ENCODE measurements at places on chromosomes 7 and 10.
A peak's percentile ranks its signal among the peaks of the same experiment; 100 is the strongest.

DNA sequence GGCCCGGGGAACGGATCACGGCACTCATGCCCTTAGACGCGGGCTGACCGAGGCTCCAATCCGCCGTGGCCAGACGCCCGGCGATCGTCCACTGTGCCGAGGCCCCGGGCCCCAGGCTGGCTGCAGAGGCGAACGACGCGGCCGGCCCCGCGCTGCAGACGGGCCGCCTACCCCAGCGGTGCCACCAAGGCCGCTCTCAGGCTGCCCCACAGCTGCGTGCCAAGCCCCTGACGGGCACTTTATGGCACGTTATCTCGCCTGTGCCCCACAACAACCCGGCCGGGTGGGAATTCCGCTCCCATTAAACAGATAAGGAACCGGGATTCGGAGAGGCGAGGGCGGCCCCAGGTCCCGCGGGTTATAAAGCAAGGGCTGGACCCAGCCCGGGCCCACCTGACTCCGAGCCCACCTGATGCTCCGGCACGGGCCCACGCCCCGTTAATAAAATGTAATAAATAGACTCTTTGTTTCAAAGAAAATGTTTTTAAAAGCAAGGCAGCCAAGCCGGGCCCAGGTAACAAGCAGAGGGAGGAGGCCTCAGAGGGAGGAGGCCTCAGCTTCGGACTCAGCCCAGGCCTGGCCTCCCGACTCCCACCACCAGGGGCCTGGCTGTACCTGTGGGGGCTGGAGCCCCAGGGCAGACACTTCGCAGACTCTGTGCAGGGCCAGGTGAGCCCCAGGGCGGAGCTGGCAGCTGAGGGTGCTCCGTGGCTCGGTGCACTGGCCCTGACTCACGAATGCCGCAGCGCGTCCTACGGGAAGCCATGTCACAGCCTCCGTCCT lies 79.7 kb downstream of the FOXL3 start:
- no peak for DNase-seq

GRCh38 chr10:131822692-131823245 lies 78.0 kb upstream of the PPP2R2D start:
- no peak for DNase-seq

GRCh38 chr7:101575721-101576120 lies 53.4 kb downstream of the MYL10 start:
- DNase-seq, result no peak

DNA sequence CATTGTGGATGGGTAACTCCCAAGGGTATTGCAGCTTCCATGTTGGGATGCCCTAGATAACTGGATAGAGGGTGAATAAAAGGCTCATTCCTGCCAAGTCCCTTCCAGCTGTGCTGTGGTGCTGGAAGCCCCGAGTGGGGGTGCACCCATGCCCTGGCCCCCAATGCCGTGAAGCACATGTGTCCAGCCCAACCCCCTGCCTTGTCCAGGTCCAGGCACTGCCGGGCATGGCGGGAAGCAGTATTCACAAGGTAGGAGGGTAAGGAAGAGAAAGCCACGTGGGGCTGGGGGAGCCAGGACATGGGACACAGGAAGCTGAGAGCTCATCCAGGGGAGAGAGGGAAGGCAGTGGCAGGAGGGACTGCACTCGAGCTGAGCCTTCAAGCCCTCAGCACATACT lies 148.2 kb upstream of the CDCA7L start:
- no peak for DNase-seq

DNA sequence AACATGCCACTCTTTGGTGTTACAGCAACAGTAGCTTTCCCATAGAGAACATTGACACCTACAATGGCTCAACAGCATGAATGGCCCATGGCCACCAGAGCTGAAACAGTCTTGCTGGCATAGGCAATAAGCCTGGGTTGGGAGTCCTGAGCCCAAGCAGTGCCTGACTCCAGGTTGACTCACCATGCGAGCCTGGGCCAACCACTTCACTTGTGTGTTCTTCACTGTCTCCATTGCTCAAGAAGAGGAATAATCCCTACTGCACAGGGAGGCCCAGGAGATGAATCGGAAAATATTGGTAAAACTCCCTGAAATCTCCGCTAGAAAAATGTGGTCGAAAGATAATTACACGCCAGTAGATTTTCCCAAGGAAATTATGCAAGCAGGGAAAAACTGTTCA lies 89.2 kb upstream of the INHBA start:
- no peak for DNase-seq

DNA sequence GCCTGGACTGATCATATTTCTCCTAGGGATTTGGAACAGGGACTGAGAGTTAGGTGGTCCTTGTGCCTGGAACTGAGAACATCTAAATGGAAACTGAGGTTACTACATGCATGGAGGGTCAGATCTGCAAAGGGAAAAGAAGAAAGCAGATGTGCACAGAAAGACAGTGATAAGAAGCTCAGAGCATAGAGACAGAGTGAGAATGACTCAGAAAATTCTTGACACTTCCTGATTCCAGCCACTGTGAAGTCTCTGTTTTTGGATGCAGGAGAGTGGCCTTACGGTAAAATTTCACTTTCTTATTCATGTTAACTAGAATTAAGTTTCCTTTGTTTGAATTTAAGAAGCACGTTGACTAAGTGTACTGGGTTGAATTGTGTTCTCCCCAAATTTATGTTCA lies 241.7 kb downstream of the TMEM26 start:
- no peak for DNase-seq

GRCh38 chr10:132360766-132361447 lies 28.9 kb downstream of the LRRC27 start:
- peak; percentile 58 for DNase-seq

DNA sequence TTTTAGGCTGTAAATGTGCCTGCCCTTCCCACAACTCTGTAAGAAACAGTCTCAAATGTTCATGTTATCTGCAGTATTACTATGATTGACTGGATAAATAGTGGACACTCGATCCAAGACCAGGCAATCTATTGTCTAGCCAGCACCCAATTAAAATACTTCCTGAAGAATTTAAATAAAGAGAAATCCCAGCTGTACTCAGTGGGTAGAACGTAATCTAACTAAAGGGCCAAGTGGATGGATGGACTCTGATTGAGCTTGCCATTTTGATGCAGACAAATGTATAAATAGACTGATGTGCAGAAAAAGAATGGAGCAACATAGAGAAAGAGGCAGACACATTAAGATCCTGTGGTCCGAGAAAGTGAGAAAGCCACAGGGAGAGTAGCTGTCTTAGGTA lies 158.0 kb downstream of the IPMK start:
- no peak for DNase-seq

GRCh38 chr10:99330347-99330924 lies 1.3 kb downstream of the CNNM1 start:
- no peak for DNase-seq

DNA sequence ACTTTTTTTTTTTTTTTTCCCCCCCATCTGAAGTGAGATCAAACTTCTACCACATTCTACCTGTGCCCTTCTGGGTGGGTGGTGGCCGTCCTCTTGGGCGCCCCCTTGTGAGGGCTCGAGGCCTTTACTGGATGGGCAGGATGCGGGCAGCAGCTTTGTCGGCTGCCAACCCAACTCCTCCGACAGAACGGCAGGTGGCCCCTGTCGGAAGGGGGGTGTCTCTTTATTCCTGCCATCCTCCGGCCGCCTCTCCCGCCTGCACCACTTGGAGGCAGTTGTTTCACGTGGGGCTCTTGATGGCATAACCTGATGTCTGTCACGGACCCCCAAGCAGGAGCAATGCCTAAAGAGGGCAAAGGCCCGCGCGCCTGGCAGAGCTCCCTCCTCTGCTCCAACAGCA lies 31.0 kb downstream of the AMZ1 start:
- no peak for DNase-seq

GRCh38 chr7:80768756-80769155 lies 130.3 kb downstream of the CD36 start:
- DNase-seq, result no peak

All from sciatic nerve (tissue), 2 donors.